ENCODE measurements at places on chromosomes 5 and 9.

DNA sequence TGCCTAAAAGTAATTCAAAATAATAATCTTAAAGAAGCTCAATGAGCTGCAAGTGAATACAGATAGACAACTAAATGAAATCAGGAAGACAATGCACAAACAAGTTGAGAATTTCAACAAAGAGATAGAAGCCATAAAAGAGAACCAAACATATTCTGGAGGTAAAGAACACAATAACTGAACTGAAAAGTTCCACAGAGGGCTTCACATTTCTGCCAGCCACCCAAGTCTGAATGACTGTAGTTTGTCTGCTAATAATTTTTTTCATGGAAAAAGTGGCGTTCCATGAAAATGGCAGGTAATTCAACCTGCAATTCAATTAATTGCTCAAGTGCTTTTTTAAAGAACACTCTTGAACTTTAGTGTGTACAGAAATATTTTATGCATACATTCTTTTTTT is 251.3 kb downstream of the KDM4C start:
- H3K4me1 ChIP-seq = peaks cover 18% of the 10 kb centered on the region
- H3K36me3 ChIP-seq = peaks cover 29% of the 10 kb centered on the region
- no peak overlapping the region for H3K4me3 ChIP-seq
- no peaks in the 10 kb centered on the region for H3K27me3 ChIP-seq
- H3K27ac ChIP-seq = no peak overlapping the region

- no peak overlapping the region for H3K4me3 ChIP-seq
- no peaks in the 10 kb centered on the region for H3K4me1 ChIP-seq
- no peaks in the 10 kb centered on the region for H3K36me3 ChIP-seq
Measured at GRCh38 chr9:130303613-130304055, 38.1 kb downstream of the HMCN2 start.

DNA sequence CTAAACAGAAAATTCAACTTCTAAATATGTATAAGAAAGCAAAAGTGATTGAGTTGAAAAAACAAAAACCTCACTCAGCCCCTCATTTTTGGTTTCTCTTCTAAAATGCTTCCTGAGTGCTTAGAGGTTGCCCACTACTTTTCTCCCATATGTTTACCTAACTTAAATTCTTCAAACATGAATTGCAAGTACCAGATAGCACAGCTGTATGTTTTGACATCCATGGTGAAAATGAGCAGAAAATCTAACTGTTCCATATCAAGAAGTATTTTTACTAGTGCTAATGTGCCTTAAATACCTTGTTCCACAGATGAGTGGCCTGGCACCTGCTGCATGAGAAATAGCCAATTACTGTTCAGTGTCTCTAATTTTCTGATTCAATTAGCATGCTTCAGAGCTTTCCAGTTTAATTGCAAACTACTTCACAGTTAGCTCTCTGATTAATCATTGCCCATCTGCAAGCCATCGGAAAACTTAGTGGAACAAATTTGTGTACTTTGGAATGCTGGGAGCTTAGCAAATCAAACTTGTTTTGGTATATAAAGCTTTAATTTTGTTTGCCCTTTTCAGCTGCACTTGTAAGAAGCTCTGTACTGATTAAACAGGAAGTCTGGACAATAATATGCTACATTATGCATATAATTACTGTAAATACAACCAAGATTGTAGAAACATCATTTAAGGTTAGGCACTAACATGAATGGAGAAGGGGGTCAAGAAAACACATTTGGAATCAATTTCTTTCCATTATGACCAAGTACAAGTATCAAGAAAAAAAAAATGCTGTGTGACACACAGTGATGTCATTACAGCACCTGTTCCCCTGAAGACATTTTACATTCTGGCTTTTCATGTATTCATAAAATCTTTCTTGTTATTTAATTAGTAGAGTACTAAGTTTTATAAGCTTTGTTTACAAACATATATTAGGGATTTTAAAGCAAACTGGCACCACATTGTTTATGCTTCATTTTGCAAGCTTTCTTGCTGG is 65.6 kb downstream of the POU5F2 start:
- no peaks in the 10 kb centered on the region for H3K4me1 ChIP-seq
- H3K27ac ChIP-seq = no peak overlapping the region
- no peaks in the 10 kb centered on the region for H3K36me3 ChIP-seq
- H3K4me3 ChIP-seq = no peak overlapping the region

DNA sequence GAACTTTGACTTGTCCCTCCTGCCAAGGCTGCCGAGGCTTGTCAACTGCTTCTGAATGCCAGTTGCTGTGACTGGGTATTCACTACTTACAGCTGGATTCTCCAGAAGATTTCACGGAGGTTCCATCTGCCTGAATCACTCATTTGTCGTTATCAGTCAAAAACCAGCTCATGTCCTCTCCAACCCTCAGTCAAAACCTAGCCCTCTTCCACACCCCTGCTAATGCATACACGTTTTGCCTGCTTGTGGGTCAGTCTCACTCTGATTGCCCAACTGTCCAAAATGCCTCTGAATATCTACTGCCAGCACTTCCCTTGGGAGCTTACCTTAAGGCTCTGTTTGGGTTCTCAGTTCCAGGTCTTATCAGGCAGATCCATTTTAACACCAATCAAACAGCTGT is 238.6 kb upstream of the TMEM161B start:
- no peak overlapping the region for H3K27ac ChIP-seq
- H3K36me3 ChIP-seq = peaks cover 3% of the 10 kb centered on the region
- no peak overlapping the region for H3K4me3 ChIP-seq
- DNase-seq = no peak

All from central memory CD8-positive, alpha-beta T cell (primary cell).